ENCODE measurements at places on chromosomes 1 and 21.

- DNase-seq, result peak; percentile 49
Measured at GRCh38 chr1:87684713-87685205, 356.1 kb downstream of the LMO4 start.

GRCh38 chr1:67040405-67040804 lies 13.5 kb downstream of the SLC35D1 start:
- DNase-seq, result no peak

- DNase-seq, result no peak
Measured at GRCh38 chr1:20932437-20932977, 145.4 kb upstream of the HP1BP3 start.

GRCh38 chr1:58782178-58783089 lies 1.4 kb downstream of the JUN start:
- peak; percentile 45 for DNase-seq

- no peak for DNase-seq
Measured at GRCh38 chr1:180888870-180889269, 23.8 kb upstream of the KIAA1614 start.

- DNase-seq, result no peak
Measured at GRCh38 chr1:159851407-159851806, 11.1 kb downstream of the VSIG8 start.

GRCh38 chr1:64960731-64961130 lies 5.6 kb downstream of the JAK1 start:
- no peak for DNase-seq

DNA sequence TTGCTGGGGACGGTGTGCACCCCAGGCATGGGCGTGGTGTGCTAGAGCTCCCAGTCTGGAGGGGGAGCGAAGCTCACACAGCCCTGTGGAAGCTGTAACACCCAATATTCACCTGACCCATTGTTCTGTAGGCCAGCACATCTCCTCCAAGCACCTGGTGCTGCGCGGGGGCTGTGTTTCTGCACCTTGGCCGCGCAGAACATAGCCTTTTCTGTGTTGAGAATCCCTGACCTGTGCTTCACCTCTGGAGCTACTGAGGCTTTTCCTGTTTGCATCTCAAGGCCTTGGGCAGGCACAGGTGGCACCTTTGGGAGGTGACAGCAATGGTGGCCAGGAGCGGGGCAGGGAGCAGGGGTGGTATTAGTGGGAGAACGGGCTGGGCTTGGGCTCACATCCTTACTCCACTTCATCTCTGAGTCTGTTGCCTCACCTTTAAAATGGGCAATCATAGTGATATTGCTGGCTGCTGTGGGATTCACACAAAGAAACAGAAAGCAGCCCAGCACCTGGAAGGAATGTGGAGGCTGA lies 343.9 kb upstream of the AJAP1 start:
- no peak for DNase-seq

GRCh38 chr1:18646091-18646785 lies 15.6 kb downstream of the PAX7 start:
- no peak for DNase-seq

- peak; percentile 47 for DNase-seq
Measured at GRCh38 chr1:153805886-153806719, 30.9 kb downstream of the SLC27A3 start.

GRCh38 chr1:1143636-1144035 lies 27.7 kb upstream of the C1orf159 start:
- DNase-seq, result no peak

GRCh38 chr1:200954434-200954833 lies 59.7 kb downstream of the INAVA start:
- DNase-seq, result no peak

DNA sequence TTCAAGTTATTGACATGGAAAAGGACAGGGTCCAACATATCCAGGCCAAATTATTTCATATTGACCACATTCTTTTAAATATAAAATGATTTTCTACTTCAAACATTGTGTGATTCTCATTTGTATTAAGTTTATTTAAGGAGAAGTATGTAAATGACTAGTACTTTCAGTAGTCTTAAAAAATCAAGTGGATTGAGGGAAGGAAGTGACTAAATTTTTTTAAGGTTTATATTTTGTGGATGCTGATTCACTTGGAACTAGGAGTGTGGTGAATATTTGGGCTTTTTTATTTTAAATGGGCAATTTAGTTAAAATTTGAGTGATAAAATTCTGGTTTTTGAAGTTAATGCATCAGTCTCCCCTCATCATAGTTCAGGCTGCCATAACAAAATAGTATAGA lies 10.1 kb downstream of the PRRC2C start:
- no peak for DNase-seq

GRCh38 chr1:205729945-205730610 lies 19.9 kb downstream of the NUCKS1 start:
- peak; percentile 56 for DNase-seq

DNA sequence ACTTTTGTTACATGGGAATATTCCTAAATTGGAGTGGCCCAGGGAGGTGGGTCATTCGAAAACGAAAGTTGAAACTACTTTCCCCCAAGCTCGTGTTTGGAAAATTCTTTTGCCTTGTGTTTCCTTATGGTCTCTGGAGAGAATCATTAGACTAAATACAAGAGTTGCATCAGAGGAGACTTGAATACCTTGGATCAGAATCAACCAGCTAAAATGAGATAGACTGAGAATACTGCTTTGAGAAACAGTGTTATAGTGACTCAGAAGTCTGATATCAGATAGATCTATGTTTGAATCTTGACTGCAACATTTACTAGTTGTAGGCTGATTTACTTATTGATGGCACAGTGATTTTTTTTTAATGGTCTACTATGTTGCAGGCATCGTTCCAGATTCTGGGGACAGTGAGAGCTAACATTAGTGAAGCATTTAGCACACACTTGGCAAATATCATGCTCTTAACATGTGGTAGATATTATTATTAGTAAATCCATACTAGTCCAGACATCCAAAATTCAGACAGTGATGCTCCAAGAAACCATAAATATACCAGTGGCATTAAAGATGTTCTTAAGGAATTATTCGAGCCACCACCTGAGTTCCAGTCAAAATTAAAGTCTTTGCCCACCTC lies 12.9 kb upstream of the ACTN2 start:
- DNase-seq, result peak; percentile 34

GRCh38 chr1:204495078-204495753 lies 611 bp upstream of the PIK3C2B start:
- DNase-seq, result no peak

DNA sequence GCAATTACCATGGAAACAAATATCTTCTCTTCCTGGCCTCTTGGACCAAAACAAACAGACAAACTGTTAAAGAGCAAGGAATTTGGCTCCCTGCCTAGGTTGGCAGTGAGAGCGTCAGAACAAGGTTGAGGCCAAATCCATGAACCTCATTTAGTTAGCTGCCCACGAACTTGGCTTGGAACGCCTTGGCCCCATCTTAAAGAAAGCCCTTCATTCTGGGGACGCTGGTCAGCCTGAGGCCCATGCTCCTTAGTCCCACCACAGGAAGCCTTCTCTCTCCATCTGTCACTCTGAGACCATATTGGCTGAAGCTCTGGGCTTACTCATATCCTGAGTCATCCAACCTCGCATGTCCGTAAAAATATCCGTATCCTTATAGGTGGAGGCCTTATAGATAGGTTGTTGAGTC lies 62.4 kb upstream of the DIRAS3 start:
- DNase-seq, result peak; percentile 54

DNA sequence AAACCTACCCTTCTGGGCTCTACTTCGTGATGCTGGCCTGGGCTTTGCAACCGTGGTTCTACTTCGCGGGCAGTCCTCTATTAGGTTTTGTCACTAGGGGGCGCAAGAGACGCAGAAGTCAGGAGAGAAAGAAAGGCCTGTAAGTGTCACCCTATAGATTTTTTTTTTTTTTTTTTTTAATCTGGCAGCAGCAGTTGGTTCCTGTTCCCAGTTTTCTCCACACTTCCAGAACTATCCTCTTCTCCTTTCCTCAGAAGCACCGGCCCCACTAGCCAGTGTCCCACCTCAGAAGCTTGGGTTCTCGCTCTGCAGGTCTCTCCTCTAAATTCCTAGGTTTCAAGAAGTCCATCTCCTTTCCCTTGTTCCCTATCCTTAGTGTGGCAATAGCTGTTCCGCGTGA lies 9.1 kb upstream of the LCE2D start:
- DNase-seq, result peak; percentile 53

- no peak for DNase-seq
Measured at GRCh38 chr1:81326212-81326611, 474.5 kb upstream of the ADGRL2 start.

DNA sequence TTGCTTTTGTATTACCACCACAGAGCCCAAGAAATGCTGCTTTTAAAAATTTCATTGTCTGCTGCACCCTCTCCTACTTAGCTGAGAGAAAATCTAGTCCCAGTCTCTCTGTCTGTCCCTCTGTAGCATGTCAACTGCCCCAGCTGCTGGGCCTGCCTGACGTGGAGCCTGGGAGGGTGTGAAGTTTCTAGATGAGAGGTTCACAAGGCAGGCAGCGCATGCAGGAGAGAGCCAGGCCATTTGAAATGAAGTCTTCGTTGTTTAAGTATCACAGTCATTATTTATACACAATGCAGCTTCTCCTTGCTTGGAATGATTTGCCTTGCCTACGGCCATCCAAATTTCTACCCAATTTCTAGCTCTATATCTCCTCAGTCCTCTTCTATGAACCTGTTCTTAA lies 306.8 kb upstream of the PLXNA2 start:
- DNase-seq, result no peak

- no peak for DNase-seq
Measured at GRCh38 chr1:113756461-113756860, 2.8 kb downstream of the PHTF1 start.

- no peak for DNase-seq
Measured at GRCh38 chr1:9735800-9736199, 84.3 kb downstream of the PIK3CD start.

DNA sequence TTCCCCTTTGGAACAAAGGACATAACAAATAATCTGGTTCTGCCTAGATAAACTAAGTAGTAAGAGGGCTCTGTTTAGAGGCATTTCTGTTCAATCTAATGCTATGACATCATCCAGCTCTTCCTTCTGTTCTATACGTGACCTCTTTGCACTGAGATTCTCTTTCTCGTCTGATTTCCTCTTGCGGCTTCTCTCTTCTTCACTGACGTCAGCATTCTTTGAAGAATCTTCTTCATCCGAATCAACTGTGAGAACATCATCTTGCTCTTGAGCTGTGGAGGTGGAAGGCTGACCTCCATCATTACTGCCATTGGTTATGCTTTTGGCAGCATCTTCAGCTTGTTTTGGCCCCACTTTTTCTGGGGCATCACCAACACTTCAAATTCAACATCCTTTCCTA lies 130.4 kb downstream of the HS2ST1 start:
- DNase-seq, result no peak

GRCh38 chr1:78101514-78101913 lies 55.7 kb downstream of the GIPC2 start:
- peak; percentile 94 for DNase-seq

- DNase-seq, result no peak
Measured at GRCh38 chr21:45499970-45500577, 42.2 kb downstream of the SLC19A1 start.

DNA sequence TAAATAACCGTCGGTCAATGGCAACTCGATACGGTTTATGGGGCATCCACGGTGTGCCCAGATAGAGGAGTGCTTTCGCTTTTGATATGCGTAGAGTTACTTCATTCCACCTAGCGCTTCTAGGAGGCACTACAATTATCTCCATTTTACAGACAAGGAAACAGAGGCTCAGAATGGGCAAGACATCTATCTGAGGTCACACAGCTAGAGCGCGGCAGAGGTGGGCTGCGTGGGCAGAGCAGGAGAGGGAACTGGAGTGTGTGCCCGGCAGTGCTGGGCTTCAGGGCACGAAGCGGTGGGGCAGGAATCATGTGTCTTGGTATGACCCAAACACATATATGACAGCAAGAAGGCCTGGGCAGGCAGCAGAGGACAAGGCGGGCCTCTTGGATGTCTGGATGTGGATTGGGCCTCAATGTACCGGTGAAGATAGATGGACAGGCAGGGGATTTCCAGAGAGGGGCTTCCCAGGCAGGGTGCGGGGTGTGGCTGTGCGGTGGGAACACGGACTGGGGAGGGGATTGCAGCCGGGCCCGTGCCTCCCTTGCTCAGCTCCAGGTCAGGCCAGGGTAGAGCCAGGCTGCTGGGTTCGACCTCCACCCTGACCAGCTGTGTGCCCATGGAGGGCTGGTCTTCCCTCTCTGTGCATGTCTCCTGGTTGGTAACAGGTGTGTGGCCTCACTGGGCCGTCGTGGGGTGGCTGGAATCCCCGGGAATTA lies 21.2 kb downstream of the TP73 start:
- DNase-seq, result no peak

DNA sequence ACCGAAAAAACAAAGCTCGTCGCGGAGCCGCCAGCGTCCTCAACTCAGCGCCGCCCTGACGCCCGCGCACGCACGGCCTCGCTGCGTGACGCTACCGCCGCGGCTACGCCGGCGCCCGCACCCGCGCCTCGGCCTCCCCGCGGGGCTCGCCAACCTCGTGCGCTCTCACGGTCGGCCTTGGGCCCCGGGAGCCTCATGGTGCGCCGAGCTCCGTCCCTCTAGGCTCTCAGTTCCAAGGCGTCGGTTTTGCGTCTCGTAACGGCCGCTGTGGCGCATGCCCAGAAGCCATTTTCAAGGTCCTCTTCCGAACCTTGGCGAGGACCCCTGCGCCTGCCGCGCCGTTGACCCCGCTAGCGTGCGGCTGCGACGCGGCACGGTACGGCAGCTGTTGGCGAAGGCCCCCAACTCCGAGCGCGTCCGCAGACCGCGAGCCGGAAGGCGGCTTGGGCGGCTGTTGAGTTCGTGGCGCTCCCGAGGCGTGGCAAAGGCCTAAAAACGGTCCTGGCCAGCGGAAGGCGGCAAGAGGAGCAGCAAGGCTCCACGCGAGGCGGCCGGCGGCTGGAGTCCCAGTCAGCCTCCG lies at the start of gene HENMT1:
TSS of gene HENMT1 (minus strand) at position 64 of the 580 bp plus-strand sequence. CDS start 1,209 bp downstream, outside the sequence.
- DNase-seq, result peak; percentile 74

DNA sequence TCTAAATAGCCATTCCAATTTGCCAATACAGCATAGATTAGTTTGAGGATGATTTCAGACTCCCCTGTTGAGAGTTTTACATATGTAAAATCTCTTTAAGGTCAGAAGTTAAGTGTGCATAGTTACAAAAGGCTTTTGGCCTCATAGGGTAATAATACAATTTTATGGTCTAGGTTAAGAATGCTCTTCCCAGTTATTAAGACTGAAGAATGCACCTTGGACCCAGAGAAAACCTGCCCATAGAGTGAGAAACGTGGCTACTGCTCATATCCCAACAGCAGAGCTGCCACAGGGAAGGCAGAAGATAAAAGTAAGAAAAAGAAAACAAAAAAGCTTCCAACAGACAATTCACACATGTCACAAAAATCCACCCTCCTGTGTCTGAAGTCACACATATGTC lies 255.9 kb downstream of the LMO4 start:
- no peak for DNase-seq

GRCh38 chr1:206678490-206678889 lies 6.2 kb upstream of the MAPKAPK2 start:
- DNase-seq, result no peak

DNA sequence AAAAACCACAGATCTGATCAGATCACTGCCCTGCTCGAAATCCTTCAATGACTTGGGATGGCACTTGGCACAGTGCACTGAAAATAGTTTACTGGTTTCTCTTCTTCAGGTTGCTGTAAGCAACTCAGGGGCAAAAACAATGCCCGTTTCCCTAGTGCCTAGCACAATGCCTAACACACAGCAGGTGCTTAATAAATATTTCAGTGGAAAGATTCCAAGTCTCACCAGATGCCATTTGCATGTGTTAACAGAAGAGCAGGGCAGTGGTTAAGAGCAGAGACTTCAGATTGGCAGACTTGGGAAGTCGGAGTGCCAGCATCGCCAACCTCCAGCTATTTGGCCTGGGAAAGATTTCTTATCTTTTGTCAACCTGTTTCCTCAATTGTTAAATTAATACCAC lies 10.9 kb upstream of the METTL25B start:
- DNase-seq, result no peak

All from fibroblast of skin of scalp (primary cell).